Left hindlimb (tissue), 1 donor: ENCODE measurements at places on chromosomes 12 and 14.

- DNase-seq = no peak
Measured at GRCh38 chr12:106089935-106090334, 48.8 kb downstream of the NUAK1 start.

GRCh38 chr12:48883305-48884161, 17.9 kb upstream of the RND1 start:
- DNase-seq = no peak

DNA sequence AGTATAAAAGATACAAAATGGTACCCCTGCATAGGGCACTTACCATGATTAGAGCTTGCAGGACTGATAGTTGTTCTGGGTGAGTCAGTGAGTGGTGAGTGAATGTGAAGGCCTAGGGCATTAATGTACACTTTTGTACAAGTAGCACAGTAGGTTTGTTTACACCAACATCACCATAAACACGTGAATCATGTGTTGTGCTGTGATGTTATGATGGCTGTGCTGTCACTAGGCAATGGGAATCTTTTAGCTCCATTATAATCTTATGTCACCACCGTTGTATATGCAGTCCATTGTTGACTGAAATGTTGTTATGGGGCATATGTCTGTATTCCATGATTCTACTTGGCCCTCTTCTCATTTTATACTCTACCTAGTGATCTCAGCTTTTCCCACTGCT, 11.8 kb downstream of the NUBPL start:
- DNase-seq = no peak

DNA sequence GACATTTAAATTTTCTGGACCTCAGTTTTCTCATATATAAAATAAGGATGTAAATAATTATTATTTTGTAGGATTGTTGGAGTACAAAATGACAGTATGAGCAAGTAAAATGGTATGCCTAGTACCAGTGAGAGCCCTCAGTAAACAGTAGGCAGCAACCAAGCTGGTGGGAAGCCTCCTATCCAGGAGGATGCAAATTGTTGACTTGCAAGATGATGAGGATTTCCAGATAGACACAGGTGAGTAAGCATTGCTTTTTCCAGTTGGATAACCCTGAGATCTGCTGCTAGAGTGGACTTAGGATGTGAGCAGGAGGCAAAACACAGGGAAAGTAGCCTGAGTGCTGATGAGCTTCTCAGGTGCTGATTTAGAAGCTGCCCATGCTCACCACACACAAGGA, 28.2 kb upstream of the AMIGO2 start:
- no peak for DNase-seq

DNA sequence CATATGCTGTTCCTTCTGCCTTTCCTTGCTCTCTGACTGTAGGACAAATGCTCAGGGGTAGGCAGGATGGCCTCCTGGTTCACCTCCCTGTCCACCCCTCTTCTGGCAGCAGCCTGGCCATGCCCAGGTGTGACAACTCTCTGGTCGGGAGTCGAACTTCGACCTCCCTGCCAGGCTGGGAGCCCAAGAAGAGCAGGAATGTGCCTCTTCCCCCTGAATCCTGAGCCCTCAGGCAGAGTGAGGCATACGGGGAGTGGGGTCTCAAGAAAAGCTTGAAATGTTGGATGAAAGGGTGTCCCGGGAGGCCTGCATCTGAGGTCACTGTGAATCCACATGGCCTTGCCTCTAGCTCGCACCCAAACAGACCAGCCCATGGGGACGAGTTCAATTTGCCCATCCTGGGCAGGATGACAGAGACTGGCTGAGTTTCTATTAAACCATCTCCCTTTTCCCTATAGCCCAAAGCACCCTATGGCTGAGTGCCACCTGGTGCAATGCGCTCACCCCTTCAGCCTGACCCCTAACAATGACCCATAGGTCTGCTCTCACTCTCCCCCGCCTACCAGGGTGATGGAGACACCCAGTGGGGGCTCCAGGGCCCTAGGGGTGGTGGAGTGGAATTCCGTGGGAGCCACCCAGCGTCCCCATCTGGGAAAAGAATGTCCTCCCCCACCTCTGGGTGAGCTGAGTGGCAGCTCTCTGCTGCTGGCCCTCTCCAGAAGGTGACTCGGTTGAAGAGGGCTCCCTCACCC, 52.9 kb upstream of the DIO3 start:
- no peak for DNase-seq

- DNase-seq = no peak
Measured at GRCh38 chr14:23950411-23951135, 3.0 kb upstream of the DHRS4 start.

GRCh38 chr12:94621662-94622359, 28.5 kb downstream of the TMCC3 start:
- DNase-seq = no peak

- no peak for DNase-seq
Measured at GRCh38 chr14:65495196-65495595, 82.7 kb downstream of the FUT8 start.

- no peak for DNase-seq
Measured at GRCh38 chr14:88895116-88895515, 70.7 kb downstream of the TTC8 start.

DNA sequence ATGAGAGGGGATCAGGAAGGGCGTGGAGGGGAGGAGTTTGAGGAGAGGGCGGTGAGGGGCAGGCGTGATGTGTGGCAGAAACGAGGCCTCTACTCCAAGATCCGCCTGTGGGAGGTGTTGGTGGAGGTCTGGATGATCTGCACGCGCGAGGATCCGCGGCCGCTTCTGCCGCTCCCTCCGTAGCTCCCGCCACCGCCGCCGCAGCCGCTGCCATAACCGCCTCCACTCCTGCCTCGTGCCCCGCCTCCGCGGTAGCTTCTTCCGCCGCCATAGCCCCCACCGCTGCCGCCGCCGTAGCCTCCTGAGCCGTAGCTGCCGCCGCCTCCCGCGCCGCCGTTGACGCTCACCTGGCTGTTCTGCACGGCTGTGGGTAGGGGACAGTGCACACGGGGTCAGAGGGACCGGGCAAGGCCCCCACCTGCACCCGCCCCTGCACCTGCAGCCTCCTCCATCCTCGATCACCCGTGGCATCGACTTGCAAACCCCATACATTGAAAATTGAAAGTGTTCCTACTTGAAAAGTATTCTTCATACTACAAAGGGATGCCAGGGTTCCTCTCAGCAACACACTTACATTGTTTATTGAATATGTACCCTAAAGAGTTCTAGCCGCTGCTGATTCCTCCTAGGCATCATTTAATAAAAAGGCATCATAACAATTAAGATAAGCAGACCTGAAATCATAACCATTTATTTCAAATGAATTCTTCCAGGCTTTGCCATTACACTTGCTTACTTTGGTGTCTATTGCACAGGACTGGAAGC, 11.1 kb upstream of the KRT1 start:
- no peak for DNase-seq

- no peak for DNase-seq
Measured at GRCh38 chr12:49959685-49960473, 1.8 kb upstream of the AQP5 start.

- DNase-seq = no peak
Measured at GRCh38 chr12:90268574-90268973, 559.9 kb upstream of the ATP2B1 start.

DNA sequence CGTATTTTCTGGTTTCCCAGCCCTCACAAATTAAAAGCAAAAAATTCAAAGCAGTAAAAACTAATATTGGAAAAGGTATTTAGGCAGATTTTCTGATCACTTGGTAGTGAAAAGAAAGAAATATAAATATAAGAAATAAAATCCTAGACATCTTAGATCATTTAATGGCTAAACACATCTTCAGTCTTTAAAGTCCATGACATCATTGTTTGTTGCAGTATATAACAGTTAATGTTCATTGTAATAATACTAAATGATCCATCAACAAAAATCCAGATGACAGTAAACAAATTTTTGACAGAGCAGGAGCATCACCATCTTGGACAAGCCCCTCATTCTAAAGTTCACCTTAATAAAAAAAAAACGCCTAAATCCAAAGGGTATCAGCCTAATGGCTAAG, 29.2 kb upstream of the CAPRIN2 start:
- no peak for DNase-seq

GRCh38 chr14:31025367-31026076, at the start of gene AP4S1:
AP4S1 (plus strand) TSS chr14:31025649; CDS start chr14:31066197, 40,548 bp downstream.
- peak; percentile 69 for DNase-seq

DNA sequence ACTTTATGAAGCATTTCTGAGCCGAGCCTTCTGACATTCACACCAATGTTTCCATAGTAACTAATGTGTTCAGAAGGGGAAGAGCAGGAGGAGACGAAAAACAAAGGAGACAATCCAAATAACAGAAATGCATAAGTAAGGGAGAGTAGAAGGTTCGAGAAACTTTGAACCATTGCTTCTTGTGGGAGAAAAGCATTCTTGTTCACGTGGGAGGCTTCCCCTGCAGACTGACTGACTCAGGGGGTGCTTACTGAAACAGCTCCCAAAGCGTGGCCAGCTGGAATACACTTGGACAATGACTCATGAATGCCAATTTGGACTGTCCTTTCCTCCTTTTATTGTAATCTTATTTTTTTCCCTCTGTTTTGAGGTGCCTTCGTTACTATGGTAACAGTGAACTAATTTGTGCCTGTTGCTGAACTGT, 73.9 kb downstream of the NEDD1 start:
- no peak for DNase-seq

DNA sequence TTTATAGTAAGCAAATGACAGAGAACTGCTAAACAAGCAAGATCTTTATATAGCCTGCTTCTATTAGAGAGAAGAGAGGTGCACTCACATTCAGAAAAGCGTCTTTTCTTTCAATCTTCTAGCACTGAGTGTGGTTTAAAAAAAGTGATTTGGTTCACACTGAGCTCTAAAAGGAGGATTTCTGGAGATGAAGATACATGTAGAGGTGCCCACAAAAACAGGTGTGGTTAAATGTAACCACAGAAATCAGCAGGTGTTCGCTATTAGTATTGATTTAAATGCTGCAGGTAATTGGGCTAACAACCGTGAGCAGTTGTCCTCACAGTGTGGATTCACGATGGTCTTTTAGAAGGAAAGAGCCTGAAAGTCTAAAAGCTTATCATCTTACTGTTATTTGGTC, 10.7 kb downstream of the PKP2 start:
- no peak for DNase-seq

DNA sequence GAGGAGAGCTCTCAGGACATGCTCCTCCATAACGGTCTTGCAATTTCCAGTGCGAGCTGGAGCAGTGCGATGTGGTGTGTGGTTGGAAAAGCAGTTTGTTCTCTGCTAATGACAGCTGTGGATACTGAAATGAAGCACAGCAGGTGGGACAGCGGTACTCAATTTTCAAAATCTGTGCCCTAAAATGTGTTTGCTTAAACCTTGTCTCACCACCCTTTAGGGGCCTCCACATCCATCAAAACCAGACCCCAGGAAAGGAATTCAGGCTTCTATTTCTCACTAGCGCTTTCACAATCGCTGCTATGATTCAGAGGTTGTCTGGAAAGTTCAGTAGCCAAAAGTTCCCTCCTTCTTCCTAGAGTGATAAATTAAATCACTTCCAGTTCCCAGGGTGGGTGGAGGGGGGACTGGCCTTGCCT, 440.8 kb downstream of the EGLN3 start:
- peak; percentile 34 for DNase-seq
